Femur (tissue), 1 donor: ENCODE measurements at places on chromosomes 1 and 21.

DNA sequence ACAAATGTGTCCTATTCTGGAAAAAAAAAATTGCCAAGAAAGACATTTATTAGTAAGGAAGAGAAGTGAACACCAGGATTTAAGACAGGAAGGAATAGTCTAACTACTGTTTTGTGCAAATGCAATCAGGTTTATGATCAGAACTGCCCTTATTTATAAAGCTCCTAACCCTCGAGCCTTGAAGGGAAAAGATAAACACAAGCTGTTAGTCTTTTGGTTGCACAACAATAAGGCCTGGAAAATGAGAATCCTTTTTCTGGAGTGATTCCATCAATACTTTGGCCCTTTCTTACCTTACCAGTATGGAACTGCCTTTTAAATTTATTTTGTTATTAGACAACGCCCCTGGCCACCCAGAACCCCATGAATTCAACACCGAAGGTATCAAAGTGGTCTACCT, 52.9 kb downstream of the SNRPE start:
- no peak for DNase-seq

GRCh38 chr1:89808441-89809117, 12.3 kb upstream of the LRRC8D start:
- DNase-seq, result no peak

DNA sequence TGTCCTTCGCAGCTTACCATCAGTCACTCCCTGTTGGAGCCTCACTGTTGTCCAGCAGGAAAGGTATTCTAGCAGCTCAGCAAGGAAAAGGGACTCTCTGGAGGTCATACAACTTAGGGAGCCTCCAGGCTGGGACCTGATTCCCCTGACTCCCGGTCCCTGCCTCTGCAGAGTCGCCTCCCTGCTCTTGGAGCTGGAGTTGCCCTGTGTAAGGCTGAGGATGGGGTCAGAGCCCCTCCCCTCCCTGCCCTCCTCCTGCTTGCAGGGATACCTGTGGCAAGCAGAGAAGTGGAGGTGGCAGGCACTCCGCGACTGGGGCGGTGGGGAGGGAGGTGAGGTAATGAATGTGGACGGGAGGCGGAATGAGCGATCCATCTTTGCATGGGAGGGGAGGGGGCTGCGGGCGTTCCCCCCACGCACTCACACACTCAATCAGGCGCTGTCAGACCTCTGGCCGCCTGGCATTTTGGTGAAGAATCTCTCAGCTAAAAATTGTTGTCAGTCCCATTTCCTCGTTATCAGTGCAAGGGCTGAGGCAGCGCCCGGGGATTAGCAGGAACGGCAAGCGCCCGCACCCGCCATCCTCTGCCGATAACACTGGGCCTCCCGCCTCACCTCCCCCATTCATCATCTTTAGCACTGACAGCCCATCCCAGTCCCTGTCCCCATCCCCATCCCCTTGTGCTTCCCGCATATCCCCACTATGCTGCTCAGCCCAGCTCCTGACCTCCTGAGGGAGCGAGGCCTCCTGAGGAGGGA, 64.3 kb downstream of the TMEM53 start:
- no peak for DNase-seq

GRCh38 chr1:225958041-225958440, 17.0 kb upstream of the LEFTY2 start:
- DNase-seq, result no peak
